ENCODE measurements at places on chromosomes 5 and 9. TPM values are rescaled to one million over a fixed set of nuclear protein-coding genes. Genes with fewer than 3 reads are reported as not detected.

GRIA1 gene
- not detected for total RNA-seq

CDHR2 gene
- 1.6 TPM for total RNA-seq

- no peak overlapping the region for H3K4me3 ChIP-seq
- H3K4me1 ChIP-seq = peaks cover 19% of the 10 kb centered on the region
Observed at GRCh38 chr5:2333291-2333690, 418.2 kb downstream of the IRX2 start.

DNA sequence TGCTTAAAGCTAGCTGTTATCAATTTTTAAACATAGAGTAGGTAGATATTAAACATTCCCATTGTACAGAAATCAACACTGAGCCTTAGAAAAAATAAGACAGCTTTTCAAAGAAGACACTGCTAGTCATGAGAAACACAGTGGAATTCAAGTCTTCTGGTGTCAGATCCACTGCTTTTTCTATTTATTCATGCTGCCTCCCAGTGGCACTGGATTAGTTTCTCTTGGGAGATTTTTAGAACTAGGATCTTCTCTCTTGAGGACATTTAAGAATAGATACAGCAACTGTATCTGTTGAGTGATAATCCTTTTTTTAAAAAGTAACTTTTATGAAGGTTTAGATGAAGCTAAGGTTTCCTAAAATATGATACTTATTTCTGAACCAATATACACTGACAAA, 1635.4 kb upstream of the C9orf72 start:
- no peaks in the 10 kb centered on the region for H3K36me3 ChIP-seq
- no peak overlapping the region for H3K27ac ChIP-seq
- peaks cover 16% of the 10 kb centered on the region for H3K4me1 ChIP-seq
- H3K4me3 ChIP-seq = no peak overlapping the region
- DNase-seq = no peak

IL13 gene
- total RNA-seq = not detected

DNA sequence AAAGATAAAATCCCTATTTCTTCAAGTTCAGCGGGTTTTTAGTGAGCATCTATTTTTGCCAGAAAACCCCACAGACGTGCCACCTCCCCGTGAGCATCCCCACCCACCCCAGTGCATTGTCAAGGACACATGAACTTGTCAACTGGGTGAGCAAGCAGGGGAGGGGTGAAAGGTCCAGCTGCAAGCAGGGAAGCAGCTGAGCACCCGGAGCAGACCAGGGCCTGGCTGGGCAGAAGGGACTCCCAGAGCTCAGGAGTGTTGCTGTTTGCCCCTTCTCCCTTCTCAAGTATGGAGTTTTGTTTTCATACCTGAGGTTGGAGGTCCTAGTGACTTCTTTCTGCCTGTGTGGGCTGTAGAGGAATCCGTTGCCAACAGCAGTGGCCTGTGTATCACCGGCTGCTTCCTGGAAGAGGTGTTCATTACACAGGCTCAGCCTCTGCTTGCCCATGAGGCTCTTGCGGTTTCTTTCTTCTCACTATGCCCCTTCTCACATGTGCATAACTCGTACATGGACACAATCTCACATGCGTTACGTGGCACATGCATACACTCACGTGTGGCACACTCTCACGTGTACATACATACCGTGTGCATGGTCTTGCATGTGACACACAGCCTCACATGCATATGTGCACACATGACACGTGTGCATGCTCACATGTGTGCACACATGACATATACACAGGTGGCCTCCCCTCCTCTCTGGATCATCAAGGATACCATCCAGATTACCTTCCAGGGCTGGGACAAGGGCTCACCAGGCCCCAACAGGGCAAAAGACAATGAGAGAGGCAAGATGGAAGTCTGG, 126.7 kb downstream of the MVB12B start:
- DNase-seq = no peak
- no peaks in the 10 kb centered on the region for H3K27me3 ChIP-seq
- H3K4me3 ChIP-seq = no peak overlapping the region
